ENCODE measurements at places on chromosomes 11 and 22.
A peak's percentile ranks its signal among the peaks of the same experiment; 100 is the strongest.

GRCh38 chr11:27174021-27174420, 133.4 kb downstream of the BBOX1 start:
- no peak for DNase-seq

GRCh38 chr11:44708009-44708408, 18.8 kb upstream of the TSPAN18 start:
- DNase-seq: no peak

DNA sequence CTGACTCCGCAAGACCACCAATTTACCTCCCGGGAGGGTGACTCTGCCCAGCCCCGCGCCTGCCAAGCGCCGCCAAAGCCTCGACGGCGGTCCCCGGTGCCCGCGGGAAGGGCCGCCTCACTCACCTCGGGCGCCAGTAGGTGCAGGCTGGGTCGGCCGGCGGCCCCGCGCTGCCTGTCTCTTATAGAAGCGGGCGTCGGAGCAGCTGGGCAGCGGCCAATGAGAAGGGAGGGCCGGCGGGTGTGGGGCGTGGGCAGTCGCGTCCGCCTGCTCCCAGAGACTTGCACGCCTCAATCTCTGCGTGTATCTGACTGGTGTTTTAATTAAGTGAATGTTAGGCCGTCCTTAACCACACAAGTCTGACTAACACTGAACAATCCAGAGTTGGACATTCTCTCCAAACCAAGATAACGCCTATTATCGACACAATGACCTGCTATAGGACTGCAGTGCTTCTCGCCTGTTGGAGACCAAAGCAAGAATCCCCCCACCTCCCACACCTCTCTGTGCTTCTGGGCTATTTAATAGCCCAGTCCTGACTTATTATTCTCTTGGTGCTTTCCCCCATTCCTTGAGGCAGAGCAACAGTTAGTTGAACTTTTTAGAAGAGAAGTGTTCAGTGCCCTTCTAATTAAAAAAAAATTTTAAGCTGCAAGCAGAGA, at the start of gene TPH1:
TSS of gene TPH1 (minus strand) at position 154 of the 662 bp plus-strand sequence. CDS start 5,507 bp downstream, outside the sequence.
- peak; percentile 3 for DNase-seq

DNA sequence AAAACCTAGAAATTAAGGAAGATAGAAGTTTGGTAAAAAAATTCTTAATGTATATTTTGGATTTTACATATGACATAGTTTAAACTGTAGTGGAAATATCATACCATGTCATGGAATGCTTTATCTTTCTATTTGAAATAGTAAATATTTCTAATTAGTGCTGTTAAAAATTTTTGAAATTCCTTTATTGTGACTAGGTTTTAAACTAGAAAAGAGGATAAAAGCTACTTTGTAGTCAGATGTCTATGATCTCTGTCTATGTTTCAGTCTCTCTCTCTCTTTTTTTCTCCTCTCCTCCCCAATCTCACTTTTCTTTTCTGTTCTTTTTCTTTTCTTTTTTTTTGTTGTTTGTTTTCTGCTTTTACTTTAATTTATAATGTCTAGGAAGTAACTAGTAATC, 226.2 kb downstream of the TMEM135 start:
- DNase-seq: no peak

DNA sequence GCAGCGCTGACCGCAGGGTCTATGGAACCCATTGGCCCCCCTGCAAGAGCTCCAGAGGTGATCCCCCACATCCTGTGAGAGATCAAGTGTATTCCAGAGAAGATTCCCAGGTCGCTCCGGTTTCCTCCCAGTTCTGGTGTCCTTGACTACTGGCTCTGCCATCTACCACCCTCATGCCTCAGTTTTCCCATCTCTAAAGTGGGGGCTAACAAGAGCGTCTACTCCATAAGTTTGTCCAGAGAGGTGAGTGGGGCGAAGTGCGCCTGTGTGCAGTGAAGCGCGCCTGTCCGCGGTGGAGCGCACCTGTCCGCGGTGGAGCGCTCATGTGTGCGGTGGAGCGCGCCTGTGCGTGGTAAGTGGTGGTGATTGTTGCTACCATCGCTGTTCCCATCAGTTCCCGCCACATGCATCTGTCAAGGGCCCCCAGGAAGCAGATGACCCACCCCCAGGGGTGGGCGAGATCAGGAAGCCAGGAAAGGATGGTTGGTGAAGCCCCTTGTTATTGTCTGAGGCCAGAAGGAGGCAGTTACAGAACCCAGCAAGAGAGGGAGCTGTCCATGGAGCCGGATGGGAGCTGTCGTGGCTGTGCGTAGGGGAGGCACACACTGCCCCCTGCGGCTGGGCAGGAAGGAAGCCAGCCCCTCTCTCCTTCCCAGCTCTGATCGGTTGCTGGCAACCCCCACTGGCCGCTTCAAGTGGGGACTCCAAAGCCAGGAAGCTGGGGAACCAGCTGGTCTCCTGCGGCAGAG, 73.2 kb upstream of the FGF3 start:
- DNase-seq: no peak

DNA sequence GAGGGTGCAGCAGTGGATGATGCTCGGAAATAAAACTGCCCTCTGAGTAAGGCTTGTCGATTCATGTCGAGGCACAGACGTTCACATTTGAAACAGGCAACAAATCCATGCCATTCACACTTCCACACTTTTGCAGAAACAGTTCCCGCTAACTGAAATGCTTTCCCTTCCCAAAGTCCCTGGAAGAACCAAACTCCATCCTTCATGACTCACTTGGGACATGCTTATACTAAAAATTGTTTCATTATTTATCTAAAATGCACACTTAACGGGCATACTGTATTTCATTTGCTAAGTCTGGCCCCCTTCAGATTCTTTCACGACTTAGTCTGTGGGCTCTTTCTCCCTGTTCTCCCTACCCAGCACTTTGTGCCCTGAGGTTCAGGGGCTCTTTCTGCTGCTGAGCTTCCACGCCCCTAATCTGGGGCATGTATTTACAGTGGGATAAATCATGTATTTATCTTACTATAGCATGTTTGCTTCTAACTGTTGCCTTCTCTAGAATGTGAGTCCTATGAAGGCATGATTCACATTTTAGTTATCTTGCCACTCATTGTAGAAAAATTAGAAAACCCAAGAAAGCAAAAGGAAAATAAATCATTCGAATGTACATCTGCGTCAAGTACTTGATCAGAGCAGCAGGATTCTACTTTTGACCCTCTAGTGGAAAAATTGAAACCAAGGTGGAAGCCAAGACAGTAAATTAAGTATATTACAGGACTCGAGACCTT, 12.5 kb downstream of the SCGB1A1 start:
- DNase-seq: no peak

DNA sequence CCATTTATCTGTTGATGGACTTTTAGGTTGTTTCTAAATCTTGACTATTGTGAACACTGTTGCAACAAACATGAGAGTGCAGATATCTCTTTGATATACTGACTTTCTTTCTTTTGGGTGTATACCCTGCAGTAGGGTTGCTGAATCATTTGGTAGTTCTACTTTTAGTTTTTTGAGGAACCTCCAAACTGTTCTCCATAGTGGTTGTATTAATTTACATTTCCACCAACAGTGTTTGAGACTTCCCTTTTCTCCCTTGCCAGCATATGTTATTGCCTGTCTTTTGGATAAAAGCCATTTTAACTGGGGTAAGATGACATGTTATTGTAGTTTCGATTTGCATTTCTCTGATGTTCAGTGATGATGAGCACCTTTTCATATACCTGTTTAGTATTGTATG, 330.0 kb downstream of the DDX10 start:
- no peak for DNase-seq

DNA sequence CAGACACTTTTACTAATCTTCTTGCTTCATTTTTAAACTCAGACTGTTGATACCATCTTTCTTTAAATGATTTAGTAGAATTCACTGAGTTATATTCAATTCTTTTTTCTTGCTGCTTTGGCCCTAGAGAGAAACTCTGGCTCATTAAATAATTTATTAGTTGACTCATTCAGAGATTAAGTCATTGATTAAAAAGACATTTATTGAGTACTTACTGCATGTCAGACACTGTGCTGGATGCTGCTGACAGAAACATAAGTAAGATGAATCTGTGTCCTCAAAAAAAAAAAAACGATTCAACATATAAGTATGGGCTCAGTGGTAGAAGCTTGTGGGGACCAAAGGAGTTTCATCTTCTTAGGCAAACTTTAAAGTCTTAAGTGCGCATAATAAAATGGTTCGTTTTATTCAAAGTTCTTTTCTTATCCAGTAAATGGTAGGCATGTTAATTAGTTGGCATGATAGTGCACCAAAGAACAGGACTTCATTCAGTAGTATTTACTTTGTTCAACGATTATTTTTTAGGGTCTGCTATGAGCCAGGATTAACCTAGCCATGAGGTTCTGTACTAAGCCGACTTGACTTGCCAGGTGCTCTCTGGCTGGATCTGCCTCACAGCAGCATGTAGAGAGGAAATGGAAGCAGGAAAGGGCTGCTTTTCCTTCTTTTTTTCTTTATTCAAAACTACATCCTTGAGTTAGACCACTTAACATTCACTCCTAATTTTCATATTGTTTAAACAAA, 281.0 kb upstream of the CTSC start:
- DNase-seq: no peak

- DNase-seq: no peak
Observed at GRCh38 chr11:119011476-119012053, 6.6 kb downstream of the RPS25 start.

GRCh38 chr11:17859552-17859951, 125.0 kb downstream of the KCNC1 start:
- no peak for DNase-seq

- no peak for DNase-seq
Observed at GRCh38 chr11:78646564-78647185, 72.0 kb upstream of the NARS2 start.

- DNase-seq: no peak
Observed at GRCh38 chr11:17392872-17393271, 4.4 kb upstream of the KCNJ11 start.

GRCh38 chr11:111059726-111060125, 185.8 kb upstream of the POU2AF2 start:
- no peak for DNase-seq

DNA sequence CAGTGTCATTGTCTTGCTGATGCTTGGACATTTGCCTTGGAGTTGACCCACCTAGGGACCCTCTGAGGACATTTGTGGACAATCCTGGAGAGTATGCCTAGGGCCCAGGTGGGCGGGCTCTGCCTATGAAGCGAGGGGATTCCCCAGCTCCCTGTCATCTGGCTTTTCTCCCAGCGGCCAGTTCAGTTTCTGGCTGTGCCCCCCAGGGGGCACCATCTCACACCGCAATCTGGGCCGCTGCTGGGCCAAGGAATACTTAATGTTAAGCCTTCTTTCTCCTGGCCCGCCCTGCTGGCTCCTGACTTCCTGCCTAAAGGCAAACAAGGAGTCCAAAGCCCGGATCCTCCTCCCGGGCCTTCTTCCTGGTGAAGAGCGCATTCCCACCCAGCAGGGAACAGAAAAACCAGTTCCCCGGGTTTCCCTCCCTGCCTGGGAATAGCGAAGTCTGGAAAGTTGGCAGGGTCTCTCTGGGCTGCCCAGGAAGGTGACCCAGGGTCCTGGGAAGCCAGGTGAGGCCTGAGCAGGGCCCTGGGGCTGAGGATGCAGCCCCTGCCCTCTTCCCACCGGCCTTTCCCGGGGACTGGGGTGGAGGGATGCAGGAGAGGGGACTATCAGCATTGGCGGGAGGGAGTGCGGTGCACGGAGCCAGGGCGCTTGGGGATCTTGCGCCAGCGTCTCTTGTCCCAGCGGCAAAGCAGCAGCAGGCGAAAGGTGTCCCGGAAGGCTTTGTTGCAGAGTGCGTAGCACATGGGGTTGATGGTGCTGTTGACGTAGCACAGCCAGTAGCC, 11.9 kb downstream of the CHRM1 start:
- no peak for DNase-seq

DNA sequence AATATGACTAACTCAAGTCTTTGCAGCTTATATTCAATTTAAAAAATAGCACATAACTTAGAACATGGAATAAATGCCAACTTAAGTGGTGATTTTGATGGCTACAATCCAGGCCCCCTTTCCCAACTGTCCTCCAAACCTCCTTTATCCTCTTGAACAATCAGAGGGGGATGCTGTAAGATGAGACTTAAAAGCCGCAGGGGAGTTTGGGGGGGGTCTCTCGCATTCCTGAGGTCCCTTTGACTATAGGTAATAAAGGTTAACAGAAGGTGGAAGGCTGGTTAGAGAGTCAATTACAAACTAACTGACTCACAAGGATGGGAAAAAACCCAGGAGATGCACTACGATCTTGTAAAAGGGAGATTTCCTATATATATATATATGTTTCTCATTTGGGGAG, 101.8 kb downstream of the KIRREL3 start:
- no peak for DNase-seq

GRCh38 chr22:19430890-19431541, 517 bp downstream of the HIRA start:
- peak; percentile 60 for DNase-seq

GRCh38 chr11:111923951-111924350, 5.2 kb downstream of the C11orf52 start:
- DNase-seq: no peak

GRCh38 chr11:44324749-44325525, 15.0 kb upstream of the ALX4 start:
- DNase-seq: no peak

GRCh38 chr22:41904450-41905410, 10.1 kb downstream of the SHISA8 start:
- peak; percentile 17 for DNase-seq

DNA sequence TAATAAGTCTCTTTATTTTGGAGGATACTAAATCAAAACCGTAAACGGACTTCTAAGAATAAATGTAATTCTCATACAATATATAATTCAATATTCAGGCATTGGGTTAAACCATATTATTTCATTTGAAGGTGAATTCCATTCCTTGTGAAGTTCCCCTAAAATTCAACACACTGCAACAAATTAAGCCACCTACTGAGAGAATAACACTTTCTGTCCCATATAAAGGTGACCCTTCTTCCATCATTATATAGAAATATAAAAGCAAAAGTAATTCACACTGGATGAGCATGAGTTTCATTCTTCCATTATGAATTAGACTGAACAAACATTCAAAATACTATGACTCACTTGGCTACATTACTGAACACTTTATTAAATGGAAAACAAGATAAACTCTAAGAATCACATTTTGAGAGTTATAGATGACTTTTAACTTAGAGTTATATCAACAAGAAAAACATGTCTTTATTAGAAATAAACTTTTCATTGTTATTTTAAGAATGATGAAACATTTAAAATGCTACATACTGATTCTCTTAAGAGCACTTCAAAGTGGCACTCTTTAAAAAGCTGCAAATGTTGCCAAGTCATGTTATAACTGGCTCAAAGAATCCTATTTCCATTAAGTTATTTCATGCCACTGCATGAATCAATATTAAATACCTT, 2.8 kb downstream of the SESN3 start:
- no peak for DNase-seq
